Pancreas (tissue), 10 donors: ENCODE measurements at places on chromosomes 5 and 9. TPM values are rescaled to one million over a fixed set of nuclear protein-coding genes. Genes with fewer than 3 reads are reported as not detected.
A peak's percentile ranks its signal among the peaks of the same experiment; 100 is the strongest.

The CDH18 gene
- 0.16 TPM for total RNA-seq

The PCDHA9 gene
- total RNA-seq, result 0.12 TPM

The WNK2 gene
- 82.8 TPM for total RNA-seq

The CARTPT gene
- total RNA-seq, result not detected

The FKTN gene
- 7.7 TPM for total RNA-seq

The DOCK2 gene
- 9.3 TPM for total RNA-seq

The AFAP1L1 gene
- 2.4 TPM for total RNA-seq

DNA sequence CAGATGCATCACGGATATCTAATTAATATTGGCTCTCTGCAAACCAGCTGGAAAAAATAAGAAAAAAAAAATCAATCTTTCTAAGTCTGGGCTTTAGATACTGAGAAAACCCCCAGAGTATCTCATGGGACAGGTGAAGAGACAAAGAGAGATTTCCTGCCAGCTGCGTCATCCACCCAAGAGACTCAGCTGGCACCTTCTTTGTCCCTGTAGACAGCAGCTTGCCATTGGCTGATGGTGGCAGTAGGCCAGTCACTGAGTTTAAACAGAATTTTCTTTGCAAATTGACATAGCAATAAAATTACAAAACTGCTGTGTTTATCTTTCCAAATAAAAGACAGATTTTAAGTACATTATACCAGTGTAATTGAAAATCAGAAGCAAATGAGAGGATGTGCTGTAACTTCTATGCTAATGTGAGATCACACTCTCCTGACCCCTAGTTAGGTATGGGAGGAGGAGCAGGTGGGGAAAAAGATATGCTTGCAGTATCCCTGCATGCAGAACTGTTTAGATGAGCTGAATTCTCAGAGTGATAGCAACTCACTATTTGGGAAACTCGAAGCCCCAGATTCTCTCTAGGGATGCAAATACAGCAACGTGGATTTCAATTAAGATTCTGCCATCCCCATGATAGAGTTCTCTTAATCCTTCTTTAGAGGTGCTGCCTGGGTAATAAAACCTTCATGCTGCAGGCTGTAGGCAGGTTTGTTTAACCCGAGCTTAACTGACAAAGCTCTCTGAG lies 72.2 kb downstream of the NMUR2 start:
- DNase-seq, result no peak

- DNase-seq, result no peak
Observed at GRCh38 chr9:116482740-116483139, 204.4 kb upstream of the TRIM32 start.

DNA sequence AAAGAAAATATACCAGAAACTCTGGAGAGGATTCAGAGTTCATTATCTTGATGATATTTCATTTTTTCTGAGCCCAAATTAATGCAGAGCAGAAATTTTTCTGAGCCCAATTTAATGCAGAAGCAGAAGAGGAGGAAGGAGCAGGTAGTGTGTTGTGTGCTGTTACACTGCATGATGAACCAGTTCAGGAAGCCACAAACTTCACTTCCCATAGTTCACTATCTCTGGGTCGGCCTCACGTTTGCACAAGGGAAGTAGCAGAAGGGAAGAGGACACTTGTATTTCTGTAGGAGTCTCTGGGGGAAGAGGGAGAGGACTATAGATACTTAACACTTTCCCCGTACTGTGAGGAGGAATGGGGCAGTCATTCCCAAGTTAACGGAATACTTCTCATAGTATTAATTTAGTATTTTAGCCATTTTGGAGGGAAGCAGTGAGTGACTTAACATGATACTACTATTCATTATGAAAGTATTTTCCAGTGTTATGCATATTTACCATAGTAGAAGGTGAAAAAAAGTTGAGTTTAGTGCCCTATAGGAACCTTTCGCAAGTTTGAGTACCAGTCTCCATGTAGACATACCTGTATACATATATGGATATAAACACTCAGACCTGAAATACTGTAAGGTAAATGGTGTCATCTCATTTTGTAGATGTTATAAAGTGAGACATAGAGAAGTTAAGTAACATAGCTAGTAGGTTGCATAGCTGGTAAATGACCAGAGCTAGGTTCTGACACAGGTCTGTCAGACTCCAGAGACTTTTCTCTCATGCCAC lies 30.0 kb downstream of the XPA start:
- no peak for DNase-seq

DNA sequence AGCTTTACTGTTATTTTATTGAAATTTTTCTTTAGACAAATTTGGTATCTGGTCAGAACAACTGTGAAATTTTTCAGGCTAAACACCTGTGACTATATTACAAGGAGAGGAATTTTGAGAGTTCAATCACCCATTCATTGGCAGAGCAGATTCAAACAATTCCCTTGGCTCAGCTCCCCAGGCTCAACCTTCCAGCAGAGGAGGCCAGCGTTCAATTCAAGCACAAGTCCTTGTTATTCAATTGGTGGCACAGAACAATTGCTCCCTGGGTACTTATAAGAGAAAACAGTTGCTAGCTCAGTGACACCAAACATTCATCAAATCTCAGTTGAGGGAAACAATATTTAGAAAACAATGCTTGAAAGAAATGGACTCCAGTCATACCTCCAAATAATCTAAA lies 83.3 kb downstream of the SUSD1 start:
- DNase-seq, result no peak

DNA sequence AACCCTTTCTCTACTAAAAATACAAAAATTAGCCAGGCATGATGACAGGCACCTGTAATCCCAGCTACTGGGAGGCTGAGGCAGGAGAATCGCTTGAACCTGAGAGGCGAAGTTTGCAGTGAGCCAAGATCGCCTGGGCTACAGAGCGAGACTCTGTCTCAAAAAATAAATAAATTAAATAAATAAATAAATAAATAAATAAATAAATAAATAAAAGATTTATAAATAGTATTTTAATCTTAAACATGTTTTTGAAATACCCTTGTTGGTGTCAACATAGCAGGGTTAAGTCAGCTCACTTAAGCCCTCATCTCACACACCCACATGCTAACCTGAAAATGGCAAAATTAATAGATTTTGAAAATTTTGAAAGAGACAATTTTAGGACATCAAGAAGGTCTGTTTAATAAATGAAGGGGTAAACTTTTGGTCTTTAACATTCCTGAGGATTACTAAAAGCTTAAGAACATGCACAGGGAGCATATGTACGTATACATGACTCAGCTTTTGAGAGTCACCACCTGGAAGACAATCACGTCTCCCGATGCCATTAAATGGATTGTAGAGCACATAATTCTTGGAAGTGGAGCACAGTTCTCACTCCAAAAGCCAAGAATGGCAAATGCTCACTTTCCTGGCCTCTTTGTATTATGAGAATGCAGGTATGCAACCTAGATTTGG lies 202.5 kb downstream of the GDNF start:
- no peak for DNase-seq

DNA sequence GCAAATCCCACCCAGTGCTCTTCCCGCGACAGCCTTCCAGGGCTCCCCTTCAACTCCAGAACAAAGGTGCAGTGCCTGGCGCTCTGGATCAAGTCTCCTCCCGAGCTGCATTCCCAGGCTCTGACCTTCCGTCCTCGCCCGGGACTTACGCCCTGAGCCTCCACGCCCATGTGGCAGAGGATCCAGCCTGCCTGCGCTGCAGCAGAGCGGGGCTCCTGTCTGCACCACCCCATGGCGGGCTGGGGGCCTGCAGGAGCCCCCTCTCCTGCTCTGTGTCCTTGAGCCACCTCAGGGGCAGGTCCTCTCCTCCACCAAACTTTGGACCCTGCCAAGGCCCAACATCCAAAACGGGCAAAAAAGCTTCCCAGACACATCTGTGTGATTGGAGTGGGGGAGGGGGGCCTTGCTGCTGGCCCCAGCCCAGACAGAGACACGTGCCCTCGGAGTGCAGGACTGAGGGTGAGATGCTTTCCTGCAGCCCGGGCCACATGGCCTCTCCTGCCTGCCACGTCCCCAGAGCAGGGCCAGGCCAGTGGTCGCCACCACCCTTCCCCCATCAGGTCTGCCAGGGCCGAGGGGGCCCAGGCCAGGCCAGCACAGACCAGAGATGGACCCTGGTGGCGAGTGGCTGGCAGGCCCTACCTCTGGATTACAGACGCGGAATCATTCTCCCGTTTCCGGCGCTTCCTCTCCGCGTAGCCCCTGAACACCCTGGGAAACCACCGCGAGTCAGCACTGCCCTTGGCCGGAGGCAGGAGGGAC lies 4.4 kb downstream of the NSMF start:
- peak; percentile 27 for DNase-seq

GRCh38 chr9:118578467-118578866 lies 790.8 kb downstream of the BRINP1 start:
- no peak for DNase-seq

DNA sequence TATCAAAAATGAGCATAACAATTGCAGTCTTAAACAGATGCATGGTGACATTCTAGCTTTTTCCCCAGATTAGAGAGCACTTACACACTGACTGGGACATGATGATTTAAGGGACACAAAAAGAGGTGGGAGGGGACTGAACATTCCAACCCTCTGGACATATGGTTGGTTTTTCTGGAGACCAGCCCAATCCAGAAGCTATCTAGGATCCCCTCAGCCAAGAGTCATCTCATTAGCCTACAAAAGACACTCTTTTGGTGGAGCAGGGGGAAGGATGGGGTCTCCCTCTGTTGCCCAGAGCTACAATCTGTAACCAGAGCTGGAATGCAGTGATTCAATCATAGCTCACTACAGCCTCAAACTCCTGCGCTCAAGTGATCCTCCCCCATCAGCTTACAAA lies 97.3 kb upstream of the IQGAP2 start:
- DNase-seq, result no peak

- DNase-seq, result no peak
Observed at GRCh38 chr9:133824106-133824801, 86.1 kb upstream of the SARDH start.

DNA sequence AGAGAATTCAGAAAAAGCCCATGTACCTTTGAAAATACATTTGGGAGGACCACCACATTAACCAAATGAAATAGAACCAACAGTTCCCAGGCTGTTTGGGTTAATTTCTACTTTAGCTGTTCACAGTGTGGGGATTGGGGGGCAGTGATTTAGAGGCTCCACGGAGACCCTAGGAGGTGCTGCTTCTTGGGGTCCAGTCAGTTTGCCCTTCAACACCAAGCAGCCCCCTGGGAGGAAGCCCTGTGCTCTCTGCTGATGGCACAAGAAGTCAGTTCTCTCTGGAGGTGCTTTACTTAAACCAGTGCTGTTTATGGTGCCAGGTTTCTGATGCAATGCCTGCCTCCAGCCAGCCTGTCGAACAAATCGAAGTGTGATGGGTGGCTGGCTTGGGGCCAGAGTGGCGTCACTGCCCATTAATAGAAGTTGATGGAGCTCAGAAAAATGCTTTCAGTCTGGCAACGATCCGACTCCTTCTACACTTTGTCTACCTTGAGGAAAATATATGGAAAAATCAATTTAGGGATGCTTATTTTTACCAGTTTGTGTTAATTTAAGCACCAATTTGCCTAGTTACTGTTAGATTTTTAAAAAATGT lies 134.0 kb downstream of the SNX18 start:
- DNase-seq, result peak; percentile 93

DNA sequence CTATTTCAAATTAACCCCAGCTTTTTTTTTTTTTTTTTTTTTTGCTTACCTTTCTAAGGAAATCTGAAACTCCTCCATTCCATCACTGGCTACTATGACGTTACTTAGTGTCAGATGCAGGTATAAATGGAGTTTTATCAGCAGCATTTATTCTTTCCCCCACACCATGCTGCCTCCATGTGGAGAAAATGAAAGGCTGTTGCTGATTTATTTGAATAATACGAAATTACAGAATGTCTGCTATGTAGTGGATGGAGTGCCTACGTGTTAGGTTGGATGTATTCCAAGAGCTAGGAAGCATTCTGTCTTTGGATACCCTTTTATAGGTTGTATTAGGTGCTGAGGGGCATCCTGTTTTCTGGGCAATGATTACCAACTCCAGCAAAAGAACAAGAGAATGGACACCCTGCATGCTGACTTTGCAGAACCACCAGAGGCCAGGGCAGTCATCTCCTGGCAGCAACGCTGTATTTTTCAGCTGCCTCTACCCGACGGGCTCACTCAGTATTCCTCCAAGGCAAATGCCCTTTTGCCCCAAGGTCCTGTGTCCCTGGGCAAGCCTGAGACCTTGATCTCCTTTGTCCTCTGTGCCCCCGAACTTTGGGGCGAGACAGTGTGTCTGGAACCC lies 199.5 kb downstream of the ALDH1A1 start:
- DNase-seq, result no peak

DNA sequence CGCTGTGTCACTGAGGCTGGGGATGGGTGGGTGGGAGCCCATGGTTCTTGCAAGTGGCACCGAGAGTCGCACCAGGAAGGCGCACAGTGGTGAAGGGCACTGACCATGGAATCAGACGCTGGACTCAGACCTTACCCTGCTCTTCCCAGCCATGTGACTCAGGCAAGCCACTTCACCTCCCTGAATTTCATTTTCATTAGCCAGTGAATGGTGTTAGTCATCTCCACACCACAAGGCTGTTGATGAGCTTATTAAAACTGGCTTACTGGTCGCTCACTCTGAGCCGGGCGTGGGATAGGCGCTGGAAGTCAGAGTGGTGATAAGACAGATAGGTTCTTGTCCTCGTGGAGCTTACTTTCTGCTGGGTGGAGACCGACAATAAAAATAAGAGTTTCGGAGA lies 25.1 kb downstream of the FGF18 start:
- DNase-seq, result no peak

- no peak for DNase-seq
Observed at GRCh38 chr5:74622122-74622521, 18.4 kb downstream of the ENC1 start.

GRCh38 chr5:11520241-11520930 lies 383.9 kb downstream of the CTNND2 start:
- no peak for DNase-seq

DNA sequence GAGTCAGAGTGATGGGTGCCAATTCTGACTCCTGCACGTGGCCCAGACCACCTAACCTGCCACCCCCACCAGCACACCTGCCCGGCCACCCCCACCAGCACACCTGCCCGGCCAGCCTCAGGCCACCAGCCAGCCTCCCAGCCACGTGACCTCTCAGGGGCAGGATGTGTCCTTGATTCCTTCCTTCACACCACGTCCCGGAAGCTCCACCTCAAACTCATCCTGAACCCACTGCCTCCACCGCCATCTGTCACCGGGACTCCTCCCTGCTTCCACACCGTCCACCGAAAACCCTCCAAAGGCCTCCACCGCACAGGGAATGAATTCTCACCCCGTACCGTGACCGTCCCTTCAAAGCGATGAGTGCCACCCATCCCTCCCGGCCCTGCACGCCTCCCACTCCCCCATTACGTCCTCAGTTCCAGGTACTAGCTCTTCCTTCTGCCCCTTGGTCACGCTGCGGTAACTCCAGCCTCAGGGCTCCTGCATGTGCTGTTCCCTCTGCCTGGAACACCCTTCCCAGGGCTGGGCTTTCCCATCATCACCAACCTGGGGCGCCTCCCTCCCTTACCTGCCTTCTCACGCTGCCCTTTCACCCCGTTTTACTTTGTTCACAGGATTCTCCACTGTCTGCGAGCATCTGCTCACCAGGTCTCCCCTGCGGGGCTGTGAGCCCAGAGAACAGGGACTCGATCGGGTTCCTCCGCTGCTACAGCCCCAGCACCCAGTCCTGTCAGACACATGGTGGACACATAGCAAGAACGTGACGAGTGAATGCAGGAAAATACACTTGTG lies 82.9 kb downstream of the ADAMTS2 start:
- no peak for DNase-seq

GRCh38 chr5:87588316-87588715 lies 175.6 kb upstream of the CCNH start:
- no peak for DNase-seq
